ENCODE measurements at places on chromosomes 2 and 18.

- DNase-seq, result no peak
These were observed 155.7 kb upstream of the SH3BP4 start for GRCh38 chr2:234796045-234796591.

DNA sequence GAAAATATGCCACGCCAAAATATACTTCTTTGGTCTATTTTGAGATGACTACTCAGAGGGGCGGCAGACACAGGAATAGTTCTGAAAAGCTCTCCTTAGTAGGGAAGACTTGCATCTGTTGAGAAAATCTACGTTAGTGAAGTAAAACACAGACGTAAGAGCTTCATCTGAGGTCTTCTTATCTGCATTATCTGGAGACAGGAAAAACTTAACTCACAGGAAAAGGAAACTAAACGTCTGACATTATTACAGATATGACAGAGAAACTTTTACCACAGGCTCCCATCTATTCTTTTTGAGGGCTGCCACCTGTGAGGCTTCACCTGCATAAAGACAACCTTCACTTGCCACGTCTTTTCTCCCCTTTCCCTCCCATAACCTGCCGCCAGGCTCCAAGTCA is 1295.7 kb downstream of the LRP1B start:
- DNase-seq, result no peak

- DNase-seq, result no peak
These were observed 38.4 kb downstream of the TCF4 start for GRCh38 chr18:55549474-55550104.

DNA sequence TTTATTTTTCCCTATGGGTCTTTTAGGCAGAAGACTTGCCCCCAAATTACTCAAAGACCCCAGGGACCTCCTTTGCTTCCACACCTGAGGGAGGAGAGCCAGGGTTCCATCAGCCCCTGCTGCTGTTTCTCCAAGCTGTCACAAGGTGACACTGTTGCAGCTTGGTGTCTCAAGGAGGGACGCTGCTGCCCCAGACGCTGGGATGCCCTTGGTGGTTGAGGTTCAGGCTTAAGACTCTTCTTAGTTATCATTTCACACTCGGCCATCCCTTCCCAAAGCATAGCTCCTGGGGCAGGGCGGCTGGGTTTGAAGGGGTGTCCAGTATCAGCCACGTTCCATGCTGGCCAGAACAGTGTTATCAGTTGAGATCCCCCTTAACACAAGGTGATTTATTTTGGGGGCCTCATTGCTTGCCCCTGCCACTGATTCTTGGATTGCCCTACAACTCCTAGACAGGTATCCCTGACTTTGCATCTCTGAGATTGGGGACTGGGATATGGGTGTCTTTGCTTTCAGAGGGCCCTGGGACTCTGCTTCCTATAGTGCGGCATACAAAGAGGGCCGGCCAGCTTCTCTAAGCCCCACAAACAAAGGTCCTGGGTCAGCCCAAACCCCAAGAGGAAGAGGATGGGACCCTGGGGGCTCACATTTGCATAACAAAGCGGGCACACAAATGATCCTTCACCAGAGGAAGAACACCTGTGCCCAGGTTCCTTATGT is 22.7 kb downstream of the GPR55 start:
- DNase-seq, result no peak

GRCh38 chr18:50806208-50806616 is 13.6 kb downstream of the MRO start:
- no peak for DNase-seq

- DNase-seq, result no peak
These were observed 47.8 kb downstream of the KCTD18 start for GRCh38 chr2:200461846-200462710.

- DNase-seq, result no peak
These were observed 122.5 kb downstream of the SOCS6 start for GRCh38 chr18:70411307-70411706.

DNA sequence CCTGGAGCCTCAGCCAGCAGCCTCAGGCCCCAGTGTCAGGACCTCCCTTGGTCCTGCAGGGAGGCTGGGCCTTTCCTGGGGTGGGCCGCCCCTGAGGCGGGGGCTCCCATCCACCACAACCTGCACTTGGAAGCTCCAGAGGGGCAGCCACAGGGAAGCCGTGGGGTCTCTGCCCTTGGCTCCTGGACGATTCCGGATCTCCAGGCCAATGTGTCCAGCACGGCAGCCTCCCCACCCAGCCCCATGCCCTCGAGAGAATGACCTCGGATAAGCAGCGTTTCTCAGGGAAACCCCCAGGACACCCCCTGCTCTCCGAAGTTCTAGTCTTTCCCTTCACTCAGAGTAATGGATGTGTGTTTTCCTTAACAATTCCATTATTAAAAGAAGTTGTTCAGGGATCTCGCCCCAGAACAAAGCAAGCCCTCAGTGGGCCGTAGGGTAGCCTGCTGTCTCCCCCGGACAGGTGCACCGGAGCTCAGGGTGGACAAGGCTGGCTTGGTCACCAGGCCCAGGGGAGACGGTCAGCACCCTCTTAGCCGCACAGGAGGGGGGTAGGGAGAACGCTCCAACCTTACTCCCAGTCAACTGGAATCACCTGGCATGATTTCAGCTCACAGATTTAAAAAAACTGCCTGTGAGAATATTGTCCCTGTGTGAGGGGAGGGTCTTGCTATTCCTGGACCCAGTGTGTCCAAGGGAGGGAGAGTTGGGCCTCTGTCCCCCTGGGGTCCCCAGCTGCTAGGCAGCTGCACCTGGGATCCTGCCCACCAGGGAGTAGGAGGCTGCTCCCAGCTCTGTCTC is 72.2 kb upstream of the OTOS start:
- DNase-seq, result no peak

DNA sequence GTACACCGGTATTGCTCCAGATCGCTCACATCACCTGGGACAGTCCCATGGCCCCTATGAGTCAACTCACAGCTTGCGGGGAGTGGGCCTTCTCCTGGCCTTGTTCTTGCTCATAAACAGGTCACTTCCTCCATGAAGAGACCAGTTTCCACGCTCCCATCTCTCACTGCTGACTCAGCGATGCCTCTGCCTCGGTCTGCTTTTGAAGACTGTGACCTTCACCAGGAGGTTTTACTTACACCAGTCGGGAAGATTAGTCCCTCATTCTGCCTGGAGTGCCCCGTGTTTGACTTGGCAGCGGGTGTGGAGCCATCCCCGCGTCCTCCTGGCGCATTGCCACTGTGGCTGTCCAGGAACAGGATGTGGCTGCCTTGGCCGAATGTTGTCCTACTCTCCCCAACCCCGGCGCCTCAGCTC is 159.8 kb downstream of the RHBDD1 start:
- DNase-seq, result no peak

GRCh38 chr2:158907926-158908456 is 60.4 kb upstream of the TANC1 start:
- no peak for DNase-seq

- DNase-seq, result no peak
These were observed 51.0 kb downstream of the LAMA3 start for GRCh38 chr18:23740105-23740830.

DNA sequence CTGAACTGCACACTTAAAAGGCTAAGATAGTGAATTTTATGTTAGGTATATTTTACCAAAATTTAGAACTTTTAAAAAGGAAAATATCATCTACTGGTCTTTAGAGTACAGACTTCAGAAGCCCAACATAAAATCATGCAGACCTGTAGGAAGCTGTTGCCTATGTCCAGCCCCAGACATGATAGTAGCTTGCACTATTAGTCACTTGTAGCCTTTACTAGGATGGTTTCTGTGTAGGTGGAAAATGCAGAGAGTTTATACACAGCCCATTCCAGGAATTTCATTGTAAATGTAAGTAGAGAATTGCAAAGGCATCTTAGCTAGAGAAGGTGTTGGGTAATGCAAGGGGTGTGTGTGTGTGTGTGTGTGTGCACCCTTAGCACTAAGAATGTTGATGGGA is 640.2 kb downstream of the RNF144A start:
- no peak for DNase-seq

DNA sequence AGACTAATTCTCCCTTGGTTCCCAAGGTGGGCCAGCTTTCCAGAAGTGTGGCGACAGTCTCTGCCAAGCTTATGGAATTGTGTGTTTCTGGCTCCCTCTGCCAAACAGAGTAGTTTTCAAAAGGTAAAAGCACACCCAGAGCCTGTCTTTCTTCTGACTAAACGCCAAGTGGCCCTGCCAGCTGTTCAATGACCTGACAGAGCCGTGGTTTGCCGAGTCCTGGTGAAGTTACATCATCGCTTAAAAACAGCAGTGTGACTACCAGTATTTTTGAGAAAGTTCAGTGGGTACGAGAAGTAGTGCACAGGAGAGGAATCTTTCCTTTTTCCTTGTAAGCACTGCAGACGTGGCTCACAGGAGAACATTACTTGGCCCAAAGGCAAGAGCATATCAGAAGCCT is 1.9 kb downstream of the PER2 start:
- DNase-seq, result no peak

DNA sequence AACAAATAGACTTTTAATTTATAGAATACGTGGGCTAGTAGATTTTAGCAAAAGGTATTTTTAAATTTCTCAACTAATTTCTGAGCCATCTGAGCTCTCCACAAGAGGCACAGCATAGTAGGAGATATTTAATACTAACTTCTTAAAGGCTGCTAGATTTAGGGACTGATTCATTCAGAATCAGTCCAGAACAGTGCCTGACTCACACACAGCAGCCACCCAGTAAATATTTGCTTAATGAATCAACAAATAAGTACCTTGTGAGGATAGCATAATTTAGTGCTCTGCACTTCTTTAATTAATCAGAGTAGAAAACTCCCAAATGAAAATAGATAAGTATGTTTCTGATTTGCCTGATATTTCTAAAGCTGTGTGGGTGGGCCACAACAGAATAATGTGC is 35.6 kb upstream of the SYT4 start:
- no peak for DNase-seq

DNA sequence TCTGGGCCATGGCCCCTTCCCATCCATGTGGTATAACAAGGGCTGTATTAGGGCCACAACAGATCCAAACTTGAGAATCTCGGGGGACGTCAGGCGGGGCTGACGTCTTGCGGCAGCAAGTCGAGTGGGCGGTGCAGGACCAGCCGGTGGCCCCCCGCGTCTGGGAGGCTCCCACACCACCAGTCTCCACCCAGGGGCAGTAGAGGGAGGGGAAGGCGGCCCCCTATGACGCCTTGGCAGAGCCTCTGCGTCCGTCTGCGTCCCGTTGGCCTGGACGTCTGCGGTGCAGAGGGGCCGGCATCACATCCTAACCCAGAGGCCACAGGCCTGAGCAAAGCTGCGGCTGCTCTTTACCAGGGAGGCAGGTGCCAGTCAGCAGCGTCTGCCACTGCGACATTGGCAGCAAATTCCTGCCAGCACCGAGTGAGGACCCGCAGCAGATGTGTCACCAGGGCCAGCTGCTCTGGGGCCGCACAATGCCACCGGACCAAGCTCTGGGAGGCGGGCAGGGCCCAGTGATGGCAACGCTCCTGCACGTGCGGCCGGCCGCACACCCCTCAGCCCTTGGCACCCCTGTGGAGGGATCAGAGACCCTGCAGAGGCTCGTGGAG is 73.8 kb downstream of the KCNG2 start:
- no peak for DNase-seq

DNA sequence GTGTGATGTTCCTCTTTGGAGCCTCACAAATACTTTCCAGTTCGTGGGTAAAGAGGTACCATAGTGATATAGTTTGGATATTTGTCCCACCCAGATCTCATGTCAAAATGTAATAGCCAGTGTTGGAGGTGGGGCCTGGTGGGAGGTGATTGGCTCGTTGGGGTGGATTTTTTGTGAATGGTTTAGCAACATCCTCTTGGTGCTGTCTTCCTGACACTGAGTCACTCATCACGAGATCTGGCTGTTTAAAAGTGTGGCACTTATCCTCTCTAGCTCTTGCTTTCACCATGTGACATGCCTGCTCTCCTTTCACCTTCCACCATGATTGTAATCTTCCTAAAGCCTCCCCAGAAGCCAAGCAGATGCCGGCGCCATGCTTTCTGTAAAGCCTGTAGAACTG is 3.0 kb upstream of the CCDC93 start:
- no peak for DNase-seq

- no peak for DNase-seq
These were observed 15.2 kb upstream of the ITSN2 start for GRCh38 chr2:24375349-24376087.

DNA sequence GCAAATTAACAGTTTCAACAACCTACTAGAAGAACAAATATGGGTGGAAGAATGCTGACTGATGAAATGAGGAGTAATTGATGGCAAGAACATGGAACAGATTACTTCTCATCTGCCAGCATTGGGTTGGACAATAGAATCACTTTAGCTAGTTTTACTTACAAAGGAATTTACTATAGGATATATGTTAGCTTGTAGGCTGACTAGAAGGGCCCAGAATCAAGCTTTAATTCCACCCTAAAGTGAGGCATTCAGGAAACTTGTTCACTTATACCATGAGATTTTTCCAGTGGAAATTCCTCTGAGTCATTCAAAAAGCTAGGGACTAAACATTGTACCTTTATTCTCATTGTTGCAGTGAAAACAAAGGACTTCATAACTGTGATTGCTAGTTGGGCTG is 5.0 kb upstream of the ZSWIM2 start:
- no peak for DNase-seq

GRCh38 chr2:64582774-64583340 is 58.7 kb downstream of the AFTPH start:
- DNase-seq, result no peak

DNA sequence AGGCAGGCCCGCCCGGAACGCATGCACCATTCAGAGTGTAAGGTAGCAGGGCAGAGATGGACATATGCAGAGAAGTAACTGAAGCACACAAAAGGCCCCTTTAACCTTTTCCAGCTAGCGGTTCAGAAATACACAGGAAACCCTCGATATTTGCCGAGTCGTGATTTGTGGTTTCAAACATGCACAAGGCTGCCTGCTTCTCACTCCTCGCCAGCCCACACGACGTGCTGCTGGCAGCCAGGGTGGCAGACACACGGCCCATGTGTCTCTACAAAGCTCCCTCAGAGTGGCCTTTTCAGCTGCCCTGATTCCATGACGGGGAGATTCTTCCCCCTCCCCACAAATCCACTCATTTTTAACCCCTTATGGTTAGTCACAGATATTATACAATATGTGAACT is 23.6 kb downstream of the ZBTB7C start:
- no peak for DNase-seq

DNA sequence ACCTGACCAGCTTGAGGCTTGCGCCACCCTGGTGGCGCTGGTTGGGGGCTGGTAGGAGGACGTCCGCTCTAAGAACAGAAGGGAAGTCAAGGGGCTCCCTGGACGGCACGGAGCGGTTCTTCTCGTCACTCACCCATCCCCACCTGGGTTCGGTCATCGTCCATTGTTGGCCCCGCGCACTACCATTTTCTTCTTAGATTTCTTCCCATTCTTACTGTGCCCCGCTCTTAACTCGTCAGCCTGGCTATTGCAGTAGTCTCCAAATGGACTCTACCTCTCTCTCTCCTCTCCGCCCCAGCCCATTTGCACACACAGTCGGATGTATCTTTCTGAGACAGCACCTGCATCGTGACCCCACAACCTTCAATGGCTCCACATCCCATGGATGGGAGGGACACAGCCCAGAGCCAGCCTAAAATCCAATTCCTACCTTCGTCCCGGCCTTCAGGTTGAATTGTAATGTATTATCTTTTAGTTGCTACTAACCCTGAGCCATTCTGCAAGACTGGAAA is 814 bp upstream of the RAB1A start:
- DNase-seq, result no peak

- DNase-seq, result no peak
These were observed 98.4 kb downstream of the GPR39 start for GRCh38 chr2:132515010-132515409.

Data from stimulated activated CD4-positive, alpha-beta T cell treated with anti-CD3 and anti-CD28 coated beads, Interleukin-1b, Interleukin-23, amount 100 ng/mL, for 1 hour (primary cell).